OCI-LY7 (cell line): ENCODE measurements at places on chromosomes 12 and 14. TPM values are rescaled to one million over a fixed set of nuclear protein-coding genes. Genes with fewer than 3 reads are reported as not detected.

IGF1 gene
- total RNA-seq, result not detected in 2 replicates

NEUROD4 gene
- not detected in 2 replicates for total RNA-seq

GYS2 gene
- not detected in 2 replicates for total RNA-seq

THTPA gene
- 15.4 and 16.9 TPM in 2 replicates for total RNA-seq

SLCO1A2 gene
- total RNA-seq, result not detected in 2 replicates

YARS2 gene
- 30.2 and 31.5 TPM in 2 replicates for total RNA-seq

DAO gene
- not detected in 2 replicates for total RNA-seq

KCNC2 gene
- not detected in 2 replicates for total RNA-seq

SCN8A gene
- total RNA-seq, result 2.6 and 3.5 TPM in 2 replicates

CATSPERB gene
- total RNA-seq, result not detected in 2 replicates

TESPA1 gene
- total RNA-seq, result 21.9 and 24.1 TPM in 2 replicates

ASB2 gene
- 16.1 and 23.6 TPM in 2 replicates for total RNA-seq

MAP1LC3B2 gene
- total RNA-seq, result not detected in 2 replicates

LRRIQ1 gene
- not detected in 2 replicates for total RNA-seq

OASL gene
- total RNA-seq, result 0.25 TPM in 1 of 2 replicates, not detected in the other

PLXNC1 gene
- total RNA-seq, result 8.0 and 9.1 TPM in 2 replicates

TEAD4 gene
- not detected in 2 replicates for total RNA-seq

DPPA3 gene
- total RNA-seq, result not detected in 2 replicates

SSPN gene
- not detected in 2 replicates for total RNA-seq

ACOT6 gene
- total RNA-seq, result not detected in 2 replicates

SPIC gene
- not detected in 2 replicates for total RNA-seq

SELPLG gene
- total RNA-seq, result 21.0 and 25.3 TPM in 2 replicates

SLC6A15 gene
- total RNA-seq, result not detected in 2 replicates

HOTAIR gene
- 3.6 and 5.3 TPM in 2 replicates for total RNA-seq

ZDHHC22 gene
- total RNA-seq, result not detected in 2 replicates

PLBD1 gene
- 0.61 TPM in 1 of 2 replicates, not detected in the other for total RNA-seq

OR6C68 gene
- total RNA-seq, result not detected in 2 replicates

PAPLN gene
- total RNA-seq, result 7.9 and 9.0 TPM in 2 replicates

CBLN3 gene
- total RNA-seq, result 6.7 and 7.9 TPM in 2 replicates

NINJ2 gene
- total RNA-seq, result 3.5 and 4.4 TPM in 2 replicates

MYH6 gene
- total RNA-seq, result not detected in 2 replicates

R3HDM2 gene
- total RNA-seq, result 47.2 and 65.7 TPM in 2 replicates

CCDC184 gene
- not detected in 2 replicates for total RNA-seq

DHRS4 gene
- total RNA-seq, result 18.8 and 19.6 TPM in 2 replicates

ARMH4 gene
- total RNA-seq, result not detected in 2 replicates

BMP4 gene
- total RNA-seq, result not detected in 2 replicates

LALBA gene
- total RNA-seq, result not detected in 2 replicates
